ENCODE measurements at places on chromosomes 16 and 17.
A peak's percentile ranks its signal among the peaks of the same experiment; 100 is the strongest.

DNA sequence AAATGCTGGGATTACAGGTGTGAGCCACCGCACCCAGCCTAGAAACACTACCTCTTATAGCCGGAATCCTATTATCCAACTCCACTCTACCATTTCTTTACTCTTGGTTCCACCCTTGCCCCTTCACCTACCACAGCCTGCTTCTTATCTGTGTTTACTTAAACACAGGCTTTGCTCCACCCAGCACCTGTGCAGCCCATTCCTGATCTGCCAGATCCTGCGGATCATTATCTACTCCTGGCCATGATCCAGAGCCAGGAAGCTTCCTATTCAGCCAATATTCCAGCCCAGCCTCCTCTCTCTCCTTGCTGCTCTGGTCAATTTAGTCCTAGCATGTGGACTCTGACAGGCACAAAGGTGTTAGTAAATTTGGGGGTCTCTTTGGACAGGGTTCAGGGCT, 98.8 kb upstream of the MED13 start:
- no peak for DNase-seq

- no peak for DNase-seq
Observed at GRCh38 chr16:58375386-58375785, 16.9 kb upstream of the GINS3 start.

- no peak for DNase-seq
Observed at GRCh38 chr17:34117811-34118210, 137.3 kb upstream of the CCL2 start.

GRCh38 chr16:85998171-85998867, 99.4 kb downstream of the IRF8 start:
- no peak for DNase-seq

DNA sequence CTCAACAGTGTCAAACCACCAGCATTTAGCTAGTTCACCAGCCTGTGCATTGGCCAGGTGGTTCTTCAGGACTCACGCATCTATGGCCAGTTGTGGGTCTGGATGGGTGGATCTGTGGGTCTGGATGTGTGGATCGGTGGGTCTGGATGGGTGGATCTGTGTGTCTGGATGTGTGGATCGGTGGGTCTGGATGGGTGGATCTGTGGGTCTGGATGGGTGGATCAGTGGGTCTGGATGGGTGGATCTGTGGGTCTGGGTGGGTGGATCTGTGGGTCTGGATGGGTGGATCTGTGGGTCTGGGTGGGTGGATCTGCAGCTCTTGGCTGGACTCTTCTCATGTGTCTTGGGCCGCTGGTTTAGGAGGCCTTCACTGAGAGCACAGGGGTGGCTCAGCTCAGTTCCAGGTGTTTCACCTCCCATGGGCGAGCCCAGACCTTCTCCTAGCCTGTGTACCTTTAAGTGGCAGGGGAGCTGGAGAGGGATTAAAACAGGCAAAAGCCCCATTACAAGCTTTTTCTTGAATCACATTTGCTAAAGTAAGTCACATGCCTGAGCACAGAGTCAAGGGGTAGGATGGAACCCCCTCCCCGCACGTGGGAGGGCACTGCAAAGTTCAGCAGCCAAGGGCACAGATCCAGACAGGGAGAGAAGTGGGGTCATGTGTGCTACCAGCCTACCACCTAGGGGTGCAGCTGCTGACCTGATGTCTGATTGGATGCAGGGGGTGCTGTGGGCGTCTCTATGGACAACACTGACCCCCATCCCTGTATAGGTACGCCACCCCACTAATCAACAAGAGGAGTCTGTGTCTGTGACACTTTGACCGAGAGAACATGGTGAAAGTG, 3.4 kb upstream of the NUBP1 start:
- no peak for DNase-seq

DNA sequence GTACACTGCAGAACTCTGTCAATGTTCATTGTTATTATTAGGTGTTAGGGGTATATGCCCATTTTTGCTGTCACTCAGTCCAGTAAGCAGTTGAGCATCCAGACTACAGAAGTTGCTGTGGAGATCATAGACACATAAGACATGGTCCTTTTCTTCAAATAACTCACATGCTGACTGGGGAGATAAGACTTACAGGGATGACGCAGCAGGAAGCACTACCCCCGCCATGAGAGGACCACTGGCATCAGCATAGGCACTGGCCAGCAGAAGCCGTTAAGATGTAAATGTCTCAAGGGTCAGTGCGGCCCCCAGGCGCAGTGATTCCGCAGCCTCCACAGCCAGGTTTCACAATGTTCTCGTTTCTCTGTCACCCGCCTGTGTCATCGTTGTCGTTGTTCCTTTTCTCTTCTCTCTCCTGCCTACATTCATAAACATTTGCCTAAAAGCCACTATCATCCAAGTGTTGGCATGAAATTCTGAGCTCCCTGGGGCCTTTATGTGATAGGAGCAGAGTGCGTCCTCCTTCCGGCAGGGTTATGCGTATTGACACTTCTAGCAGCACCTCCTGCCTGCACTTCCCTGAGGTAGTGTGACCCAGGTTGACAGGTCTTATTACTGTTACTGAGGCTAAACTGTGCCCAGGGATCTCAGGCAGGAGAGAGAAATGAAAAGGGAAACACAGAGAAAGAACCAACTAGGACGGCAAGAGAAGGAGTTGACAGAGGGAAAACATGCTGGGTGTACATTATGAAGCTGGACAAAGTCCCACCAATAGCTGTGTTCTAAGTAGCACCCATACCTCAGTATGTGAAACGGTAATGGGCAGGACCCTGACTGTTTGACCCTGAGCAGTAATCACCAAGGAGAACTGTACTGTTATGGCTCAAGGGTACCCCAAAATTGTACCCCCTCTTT, 17.9 kb downstream of the TANGO6 start:
- no peak for DNase-seq

- DNase-seq: no peak
Observed at GRCh38 chr17:40461732-40462342, 18.6 kb downstream of the IGFBP4 start.

DNA sequence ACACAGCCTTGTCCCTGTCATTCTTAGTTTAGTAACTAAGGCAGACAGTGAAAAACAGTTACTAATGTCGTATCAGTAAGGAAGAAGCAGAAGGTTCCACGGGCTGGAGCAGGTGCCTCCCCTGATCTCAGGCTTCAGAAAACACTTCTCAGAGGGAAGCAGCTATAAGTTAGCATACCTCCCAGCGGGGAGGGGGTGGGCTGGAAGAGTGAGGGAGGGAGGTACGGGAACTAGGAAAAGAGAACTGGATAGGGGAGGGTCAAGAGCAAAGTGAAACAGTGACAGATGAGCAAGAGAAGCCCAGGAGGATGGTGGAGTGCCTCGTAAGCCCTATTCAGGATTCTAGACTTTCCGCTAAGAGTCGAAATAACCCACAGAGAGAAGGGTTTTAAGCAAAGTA, 186.3 kb upstream of the XYLT1 start:
- DNase-seq: no peak

- no peak for DNase-seq
Observed at GRCh38 chr16:84599521-84600202, 18.2 kb downstream of the COTL1 start.

- DNase-seq: no peak
Observed at GRCh38 chr17:28191018-28191417, 128.0 kb upstream of the TMEM97 start.

DNA sequence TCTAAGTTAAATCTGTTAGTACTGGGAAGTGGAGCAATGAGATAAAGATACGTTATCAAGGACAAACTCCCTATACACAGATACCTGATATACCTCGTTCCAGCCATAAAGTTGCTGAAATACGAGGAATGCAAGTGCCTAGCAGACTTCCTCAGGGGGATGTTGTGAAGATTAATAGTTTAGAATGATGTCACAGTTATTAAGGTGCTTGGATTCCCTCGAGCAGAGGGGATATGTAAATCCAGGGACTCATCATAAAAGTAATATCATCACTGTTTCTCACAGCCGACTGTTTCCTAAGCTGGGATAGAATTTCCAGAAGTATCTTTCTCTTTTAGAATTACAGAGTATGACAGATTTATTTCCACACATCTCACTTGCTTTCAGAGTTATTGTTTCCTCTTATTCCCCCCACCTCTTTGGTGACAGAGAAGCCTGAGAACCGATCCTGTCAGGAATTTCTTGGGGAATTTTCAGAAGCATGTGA, 28.4 kb upstream of the ZFHX3 start:
- no peak for DNase-seq

DNA sequence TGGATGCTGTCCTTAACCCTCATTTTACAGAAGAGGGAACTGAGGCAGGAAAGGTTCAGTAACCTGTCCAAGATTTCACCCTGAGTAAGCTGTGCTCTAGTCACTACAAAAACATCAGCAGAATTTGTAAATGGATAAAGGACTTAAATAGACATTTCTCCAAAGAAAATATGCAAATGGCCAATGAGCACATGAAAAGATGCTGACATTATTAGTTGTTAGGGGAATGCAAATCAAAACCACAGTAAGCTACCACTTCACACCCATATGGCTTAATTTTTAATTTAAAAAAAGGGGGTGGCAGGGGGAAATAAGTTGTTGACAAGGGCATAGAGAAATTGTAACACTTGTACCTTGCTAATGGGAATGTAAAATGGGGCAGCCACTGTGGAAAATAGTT, 51.4 kb downstream of the C17orf67 start:
- no peak for DNase-seq

DNA sequence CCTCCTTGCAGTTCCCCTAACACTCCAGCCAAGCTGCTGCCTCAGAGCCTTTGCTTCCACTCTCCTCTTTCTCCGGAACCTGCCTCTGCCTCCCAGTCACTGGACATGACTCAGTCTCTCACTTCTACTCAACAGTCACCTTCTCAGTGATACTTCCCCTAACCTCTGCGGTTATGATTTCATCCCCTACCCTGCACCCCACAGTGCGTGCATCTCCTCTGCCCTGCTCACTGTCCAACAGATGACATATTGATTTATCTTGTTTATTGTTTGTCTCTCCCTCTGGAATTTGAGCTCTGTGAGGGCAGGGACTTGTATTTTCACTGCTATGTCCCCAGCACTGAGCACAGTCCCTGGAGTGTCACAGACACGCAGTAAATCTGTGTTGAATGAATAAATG, 100.7 kb downstream of the CYLD start:
- DNase-seq: no peak

- DNase-seq: peak; percentile 12
Observed at GRCh38 chr17:35170968-35171771, 23.0 kb downstream of the SLC35G3 start.

DNA sequence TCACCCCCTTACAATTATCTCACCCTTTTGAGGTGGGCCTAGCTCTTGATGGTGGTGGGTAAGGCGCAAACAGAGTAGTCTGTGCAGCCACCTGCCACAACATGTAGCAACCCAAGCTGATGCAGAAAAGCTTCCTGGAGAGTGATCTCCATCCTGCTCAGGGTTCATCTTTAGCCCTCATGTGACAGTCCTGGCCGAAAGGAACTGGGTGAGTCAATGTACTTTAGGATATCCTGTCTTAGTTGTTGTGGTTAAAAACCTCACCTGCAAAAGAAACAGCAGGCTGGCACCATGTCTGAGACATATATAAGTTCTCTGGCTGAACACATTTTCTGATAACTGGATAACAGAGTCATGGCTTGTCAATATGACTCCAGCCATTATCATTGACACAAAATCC, 183.5 kb upstream of the CPHXL start:
- no peak for DNase-seq

DNA sequence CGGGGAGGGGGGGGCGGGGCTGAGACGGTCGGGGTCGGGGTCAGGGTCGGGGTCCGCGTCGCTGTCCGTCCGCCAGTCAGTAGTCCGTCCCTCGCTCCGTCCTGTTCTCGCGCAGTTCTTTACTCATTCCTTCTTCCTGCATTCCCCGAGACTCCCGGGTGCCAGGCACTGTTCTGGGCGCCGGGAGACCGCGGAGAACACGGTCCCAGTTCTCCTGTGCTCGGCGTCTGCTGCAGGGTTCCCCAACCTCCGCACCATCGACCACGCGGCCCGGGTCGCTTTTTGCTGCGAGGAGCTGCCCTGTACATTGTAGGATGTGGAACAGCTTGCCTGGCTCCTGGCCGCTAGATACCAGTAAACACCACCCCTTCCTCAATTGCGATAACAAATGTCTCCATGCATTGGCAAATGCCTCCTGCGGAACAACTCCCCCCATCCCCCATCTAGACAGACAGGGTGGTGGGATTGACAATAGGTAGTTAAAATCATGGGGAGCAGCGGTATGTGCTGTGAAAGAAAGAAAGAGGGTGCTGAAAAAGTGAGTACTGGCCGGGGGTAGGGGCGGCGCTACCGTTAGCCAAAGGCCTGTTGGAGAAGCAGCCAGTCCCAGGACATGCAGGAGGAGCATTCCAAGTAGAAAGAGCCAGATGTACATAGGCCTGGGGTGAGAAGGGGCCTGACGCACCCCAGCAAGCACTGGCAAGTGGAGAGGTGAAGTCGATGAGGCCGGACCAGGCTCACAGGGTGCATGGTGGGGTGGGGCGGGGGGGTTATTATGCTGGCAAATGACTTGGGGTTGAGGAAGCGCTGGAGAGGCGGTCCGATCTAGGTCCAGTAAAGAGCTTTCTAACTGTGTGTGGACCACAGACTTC, 631 bp downstream of the TRAF7 start:
- DNase-seq: no peak

DNA sequence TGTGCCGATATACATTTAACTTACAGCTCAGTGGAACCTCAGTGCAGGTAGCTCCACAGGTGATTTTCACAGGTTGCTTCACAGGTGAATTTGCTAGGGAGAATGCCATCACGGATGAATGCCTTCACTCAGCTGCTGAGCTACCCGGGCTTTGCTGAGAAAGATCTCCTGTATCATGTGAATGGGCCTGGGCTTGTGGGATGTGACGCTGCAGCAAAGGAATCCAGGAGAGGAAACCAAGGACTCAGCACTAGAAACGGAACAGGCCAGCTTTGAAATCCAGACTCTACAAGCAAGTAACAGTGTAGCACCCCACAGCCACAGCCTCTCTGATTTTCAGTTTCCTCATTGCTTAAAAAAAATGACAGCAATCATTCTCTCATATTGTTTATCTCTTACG, 271.4 kb upstream of the MAF start:
- no peak for DNase-seq

GRCh38 chr17:17062866-17063265, 20.6 kb downstream of the MPRIP start:
- no peak for DNase-seq

DNA sequence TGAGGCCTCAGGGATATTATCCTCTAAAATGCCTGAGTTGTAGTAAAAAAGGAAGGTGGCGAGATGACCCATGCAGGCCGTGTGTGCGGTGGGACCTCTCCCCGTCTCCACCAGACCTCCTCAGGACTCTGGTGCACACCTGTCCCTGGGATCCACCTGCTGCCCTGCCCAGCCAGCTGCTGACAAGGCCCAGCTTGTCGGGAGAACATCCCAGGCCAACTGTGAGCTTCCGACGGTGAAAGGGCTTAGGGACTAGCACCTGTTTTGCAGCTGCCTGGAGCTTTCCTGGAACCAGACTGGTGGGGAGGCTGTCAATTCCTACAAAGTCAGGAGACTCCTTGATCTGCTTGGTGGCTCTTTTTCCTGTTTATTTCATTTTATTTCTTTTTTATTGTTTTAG, 11.6 kb downstream of the IL34 start:
- DNase-seq: no peak

GRCh38 chr17:64109400-64109799, 20.5 kb downstream of the ERN1 start:
- no peak for DNase-seq

GRCh38 chr17:52227926-52228325, 69.4 kb upstream of the CA10 start:
- DNase-seq: no peak

- DNase-seq: no peak
Observed at GRCh38 chr16:55835581-55835980, 2.7 kb upstream of the CES1 start.
